ENCODE measurements at places on chromosomes 5 and 9.

DNA sequence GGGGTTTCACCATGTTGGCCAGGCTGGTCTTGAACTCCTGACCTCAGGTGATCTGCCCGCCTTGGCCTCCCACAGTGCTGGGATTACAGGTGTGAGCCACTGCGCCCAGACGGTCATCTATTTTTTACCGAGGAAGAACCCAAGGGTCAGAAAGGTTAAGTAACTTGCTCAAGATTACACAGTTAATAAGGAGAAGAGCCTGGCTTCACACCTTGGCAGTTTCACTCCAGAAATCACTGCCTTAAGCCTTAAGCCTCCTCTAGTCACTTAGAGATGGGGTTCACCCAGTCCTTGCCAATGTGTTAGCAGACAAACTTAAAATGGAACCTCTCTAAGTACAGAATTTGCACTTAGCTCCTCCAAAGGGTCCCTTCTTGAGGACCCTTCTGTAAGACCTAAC, 116.3 kb downstream of the PTTG1 start:
- DNase-seq: no peak

DNA sequence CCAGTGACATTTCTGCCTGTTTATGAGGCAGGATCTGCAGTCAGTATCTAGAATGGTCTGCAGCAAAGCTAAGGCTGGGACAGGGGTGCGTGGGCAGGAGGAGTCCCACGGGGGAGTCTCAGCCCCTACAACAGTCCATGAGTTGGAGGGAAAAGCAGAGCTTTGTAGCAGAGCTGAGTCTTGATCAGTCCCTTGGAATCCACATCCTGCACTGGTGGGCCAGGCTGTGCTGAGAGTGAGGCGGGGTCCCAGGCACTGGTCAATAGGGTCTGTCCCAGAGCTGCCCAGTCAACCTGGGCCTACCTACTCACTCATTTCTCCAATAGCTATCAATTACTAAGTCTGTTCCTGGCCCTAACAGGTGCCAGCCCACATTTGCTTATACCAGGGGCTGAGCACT, 5.9 kb downstream of the ACSL6 start:
- DNase-seq: no peak

DNA sequence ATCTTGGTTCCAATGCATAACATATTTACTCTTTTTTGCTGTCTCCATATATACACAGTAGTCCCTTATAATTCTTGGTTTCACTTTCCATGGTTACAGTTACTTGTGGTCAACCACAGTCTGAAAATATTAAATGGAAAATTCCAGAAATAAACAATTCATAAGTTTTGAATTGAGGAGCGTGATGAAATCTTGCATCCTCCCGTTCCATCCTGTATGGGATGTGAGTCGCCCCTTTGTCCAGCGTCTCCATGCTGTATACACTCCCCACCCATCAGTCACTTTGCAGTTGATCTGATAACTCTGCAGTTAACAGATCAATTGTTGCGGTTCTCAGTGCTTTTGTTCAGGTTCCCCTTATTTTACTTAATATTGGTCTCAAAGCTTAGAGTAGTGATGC, 11.5 kb upstream of the FAF2 start:
- DNase-seq: no peak

GRCh38 chr9:135488527-135488926, 8.9 kb downstream of the PPP1R26 start:
- DNase-seq: no peak

DNA sequence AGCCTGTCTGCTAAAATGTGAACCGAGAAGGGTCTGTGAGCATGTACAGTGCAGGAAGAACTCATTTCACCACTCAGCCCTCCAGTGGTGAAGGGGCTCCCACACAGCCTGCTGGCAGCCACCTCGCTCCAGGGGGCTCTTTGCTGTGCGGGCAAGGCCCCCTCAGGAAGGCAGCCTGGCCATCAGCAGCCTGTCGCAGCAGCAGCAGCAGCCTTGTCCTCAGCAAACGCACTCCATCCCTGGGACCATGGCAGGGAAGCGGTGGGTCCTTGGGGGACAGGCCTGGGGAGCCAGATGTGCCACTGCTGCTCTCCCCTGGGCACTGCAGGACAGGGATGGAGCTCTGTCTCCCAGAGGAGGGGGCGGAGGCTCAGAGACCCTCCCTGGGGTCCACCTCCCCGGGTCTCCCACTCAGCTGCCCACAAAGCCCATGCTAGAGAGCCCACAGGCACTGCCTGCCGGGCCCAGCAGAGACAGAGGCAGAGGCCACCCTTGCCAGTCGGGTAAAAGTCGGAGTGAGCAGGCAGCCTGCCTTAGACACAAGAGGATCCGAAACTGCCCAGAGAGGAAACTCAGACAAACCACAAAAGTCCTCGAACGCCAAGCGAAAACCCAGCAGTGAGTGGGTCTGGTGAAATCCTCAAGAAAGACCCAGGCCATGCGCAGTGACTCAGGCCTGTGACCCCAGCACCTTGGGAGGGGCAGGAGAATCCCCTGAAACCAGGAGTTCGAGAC, 8.0 kb downstream of the BRD3 start:
- DNase-seq: peak; percentile 22

- DNase-seq: no peak
Observed at GRCh38 chr5:96297867-96298266, 135.2 kb downstream of the PCSK1 start.

- DNase-seq: peak; percentile 57
Observed at GRCh38 chr5:84382363-84383295, 2.1 kb downstream of the EDIL3 start.

- DNase-seq: no peak
Observed at GRCh38 chr5:157175071-157175612, 5.5 kb upstream of the ITK start.

DNA sequence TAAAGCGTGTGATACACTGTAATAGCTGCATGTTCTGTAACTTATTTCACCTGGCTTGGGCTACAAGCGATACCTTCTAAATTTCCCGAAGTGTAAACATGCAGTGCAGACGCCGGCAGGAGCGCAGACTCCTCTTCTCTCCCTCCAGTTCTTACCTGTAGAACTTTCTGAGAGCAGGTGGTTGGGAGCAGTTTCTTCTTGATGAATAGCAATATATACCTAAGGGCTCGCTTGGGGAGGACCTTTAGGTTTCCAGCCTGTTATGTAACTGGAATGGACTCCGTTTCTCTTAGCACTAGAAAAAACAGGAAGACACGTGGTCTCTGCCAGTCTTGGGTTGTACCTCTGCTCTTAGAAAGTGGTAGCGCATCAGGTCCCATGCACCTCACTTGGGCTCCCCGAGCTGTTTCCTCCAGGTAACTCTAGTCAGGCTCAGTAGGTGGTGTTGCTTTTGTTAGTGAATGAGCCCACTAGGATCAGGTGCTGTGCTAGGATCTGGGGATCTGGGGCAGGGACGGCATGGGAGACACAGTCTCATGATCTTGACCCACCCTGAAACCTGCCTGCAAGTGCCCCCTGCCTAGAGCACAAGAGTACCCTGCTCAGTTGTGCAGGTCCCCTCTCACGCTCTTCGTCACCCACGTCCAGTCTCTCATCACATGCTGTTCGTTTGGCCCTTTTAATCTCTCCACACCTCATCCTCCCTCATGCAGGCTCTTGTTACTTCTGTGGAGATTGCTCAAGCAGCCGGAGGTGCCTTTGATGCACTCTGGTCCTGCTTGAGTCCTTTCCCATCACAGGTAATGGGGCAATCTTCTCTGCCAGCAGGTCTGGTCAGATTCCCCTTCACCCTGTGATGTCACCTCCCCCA, 2.8 kb downstream of the TENT4A start:
- no peak for DNase-seq

GRCh38 chr9:87197349-87198130, 250.2 kb upstream of the GAS1 start:
- DNase-seq: peak; percentile 51

GRCh38 chr5:68771732-68772131, 322.1 kb upstream of the SLC30A5 start:
- DNase-seq: no peak

DNA sequence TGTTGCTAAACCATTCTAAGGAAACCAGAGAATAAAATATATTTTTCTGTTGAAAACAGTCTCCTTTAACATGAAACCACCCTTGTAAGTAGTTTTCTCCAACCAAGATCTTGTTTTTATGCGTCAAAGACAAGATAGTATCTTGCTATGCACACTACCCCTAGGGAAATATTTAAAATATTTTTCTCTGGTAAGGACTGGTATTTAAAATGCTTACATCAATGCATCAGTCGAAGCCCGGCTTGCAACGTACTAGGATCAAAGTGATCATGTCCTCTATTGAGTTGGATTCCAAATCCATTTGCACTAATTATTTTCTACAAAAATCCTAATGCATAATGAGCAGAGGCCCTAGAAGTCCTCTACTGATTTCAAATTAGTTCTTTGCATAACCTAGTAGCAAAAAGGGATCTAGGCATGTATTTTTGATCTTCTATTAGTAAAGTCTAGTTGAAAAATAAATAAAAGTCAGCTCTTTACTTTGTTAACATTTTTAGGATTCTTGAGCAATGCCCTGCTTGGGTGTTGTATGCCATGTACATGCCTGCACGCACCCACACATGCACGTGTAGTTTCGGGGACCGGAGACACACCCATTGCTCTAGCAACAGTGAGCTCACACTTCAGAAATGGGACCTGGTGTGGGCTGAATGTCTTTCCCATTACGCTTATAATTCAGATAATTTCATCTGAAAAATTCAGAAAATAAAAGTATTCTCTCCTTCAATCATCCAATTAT, 165.0 kb upstream of the GPR151 start:
- DNase-seq: no peak

DNA sequence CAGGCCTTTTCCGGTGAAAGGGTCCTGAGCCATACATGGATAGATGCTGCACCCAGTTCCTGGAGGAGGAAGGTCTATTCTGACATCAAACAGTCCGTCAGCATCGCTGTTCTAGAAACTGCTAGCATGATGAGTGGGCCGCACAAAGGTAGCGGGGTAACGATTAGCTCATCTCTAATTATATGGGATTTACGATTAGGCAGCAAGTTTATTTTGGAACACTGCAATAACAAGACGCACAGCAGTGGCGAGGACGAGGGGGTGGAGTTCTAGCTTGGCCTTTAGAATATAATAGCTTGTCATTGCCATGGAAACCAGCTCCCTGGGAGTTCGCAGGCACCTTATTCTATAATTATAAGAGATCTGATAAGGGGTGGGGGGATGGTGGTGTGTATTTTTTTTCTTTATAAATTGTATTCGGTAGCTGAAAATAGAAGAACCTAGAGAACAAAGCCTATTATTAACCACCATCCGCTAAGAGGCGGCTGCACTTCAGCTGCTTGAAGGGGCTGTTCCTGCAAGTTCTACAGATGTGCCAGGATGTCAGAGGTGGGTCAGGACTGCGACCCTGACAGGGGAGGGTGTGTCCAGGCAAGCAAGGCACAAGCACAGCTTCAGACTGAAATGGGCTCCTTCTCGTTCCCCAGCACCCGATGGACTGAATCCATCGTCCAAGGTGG, 311.0 kb downstream of the AGTPBP1 start:
- no peak for DNase-seq

- DNase-seq: no peak
Observed at GRCh38 chr5:120638449-120638848, 174.3 kb downstream of the PRR16 start.

- DNase-seq: no peak
Observed at GRCh38 chr9:137217276-137218211, 4.5 kb downstream of the RNF208 start.

DNA sequence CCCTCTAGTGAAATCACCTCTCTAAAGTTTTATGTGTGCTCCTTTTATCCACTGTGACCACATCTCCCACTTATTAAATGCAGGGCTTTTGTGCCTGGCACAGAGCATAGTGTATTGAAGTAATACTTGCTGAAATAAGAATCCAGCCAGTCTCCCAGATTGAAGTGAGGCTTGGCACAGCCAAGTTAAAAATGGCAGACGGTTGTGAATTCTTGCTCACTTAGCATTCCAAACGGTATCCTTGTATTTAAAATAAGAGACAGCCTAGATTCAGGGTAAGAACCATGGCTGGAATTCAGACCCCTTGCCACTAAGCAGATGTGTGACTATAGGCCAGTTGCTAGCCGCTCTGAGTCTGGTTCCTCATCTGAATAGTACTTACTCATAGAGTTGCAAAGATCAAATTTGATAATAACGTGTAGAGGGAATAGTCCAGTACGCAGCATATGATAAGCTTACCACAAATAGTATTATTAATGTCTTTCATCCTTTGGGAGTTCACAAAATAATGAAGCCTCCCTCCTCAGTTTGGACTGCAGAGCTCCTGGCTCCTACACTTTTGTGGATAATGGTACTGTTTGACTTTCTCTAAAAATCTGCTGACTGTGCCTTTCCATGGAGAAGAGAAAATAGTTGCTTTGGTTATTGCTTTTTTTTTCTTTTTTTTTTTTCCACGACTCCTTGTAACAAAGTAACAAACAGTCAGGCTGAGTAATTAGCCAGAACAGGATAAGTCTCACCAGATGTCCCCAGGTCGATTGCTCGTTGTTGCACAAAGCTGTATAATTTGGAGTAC, 51.5 kb downstream of the FGF1 start:
- no peak for DNase-seq

- no peak for DNase-seq
Observed at GRCh38 chr5:74993743-74994142, 58.6 kb downstream of the GCNT4 start.

All from right hindlimb (tissue), 1 donor.